Hair follicular keratinocyte (primary cell): ENCODE measurements at places on chromosomes 16 and 17. TPM values are rescaled to one million over a fixed set of nuclear protein-coding genes. Genes with fewer than 3 reads are reported as not detected.

Gene KRTAP3-3
- total RNA-seq: not detected in 2 replicates

Gene KLHL10
- total RNA-seq: 1.0 TPM in 1 of 2 replicates, not detected in the other

Gene CCL1
- not detected in 2 replicates for total RNA-seq

Gene ANKS4B
- not detected in 2 replicates for total RNA-seq

Gene GNG13
- total RNA-seq: not detected in 2 replicates

Gene SP2
- total RNA-seq: 1.3 and 2.7 TPM in 2 replicates

Gene STX1B
- 0.08 and 0.34 TPM in 2 replicates for total RNA-seq

Gene KCNG4
- total RNA-seq: not detected in 2 replicates

Gene WNK4
- total RNA-seq: 2.1 and 6.2 TPM in 2 replicates

Gene C16orf92
- not detected in 2 replicates for total RNA-seq

Gene BOLA2
- 14.1 and 15.2 TPM in 2 replicates for total RNA-seq

Gene TIMP2
- 0.47 and 3.3 TPM in 2 replicates for total RNA-seq

Gene METTL23
- 24.5 and 34.8 TPM in 2 replicates for total RNA-seq

Gene PRR35
- total RNA-seq: not detected in 2 replicates

Gene TEX19
- 0.08 TPM in 1 of 2 replicates, not detected in the other for total RNA-seq

Gene ITPRIPL2
- 13.8 and 19.5 TPM in 2 replicates for total RNA-seq

Gene UNC13D
- total RNA-seq: 0.87 and 1.2 TPM in 2 replicates

Gene FA2H
- total RNA-seq: 0.23 TPM in 1 of 2 replicates, not detected in the other

Gene ZNHIT3
- 45.7 and 50.3 TPM in 2 replicates for total RNA-seq

Gene MAP2K6
- 0.08 and 0.39 TPM in 2 replicates for total RNA-seq

Gene BTBD17
- total RNA-seq: not detected in 2 replicates

Gene UTS2R
- total RNA-seq: not detected in 2 replicates

Gene CCDC144A
- 0.38 and 0.70 TPM in 2 replicates for total RNA-seq

Gene INO80E
- total RNA-seq: 58.2 and 91.8 TPM in 2 replicates

Gene PSMD3
- total RNA-seq: 144 and 208 TPM in 2 replicates

Gene DRC3
- total RNA-seq: 0.15 and 0.55 TPM in 2 replicates

Gene AANAT
- total RNA-seq: not detected in 2 replicates
